ENCODE measurements at places on chromosomes 3 and 15.

GRCh38 chr3:177536873-177537272, 339.6 kb upstream of the TBL1XR1 start:
- DNase-seq, result no peak

- peak; percentile 84 for DNase-seq
Measured at GRCh38 chr15:57031605-57032004, 113.2 kb downstream of the TCF12 start.

DNA sequence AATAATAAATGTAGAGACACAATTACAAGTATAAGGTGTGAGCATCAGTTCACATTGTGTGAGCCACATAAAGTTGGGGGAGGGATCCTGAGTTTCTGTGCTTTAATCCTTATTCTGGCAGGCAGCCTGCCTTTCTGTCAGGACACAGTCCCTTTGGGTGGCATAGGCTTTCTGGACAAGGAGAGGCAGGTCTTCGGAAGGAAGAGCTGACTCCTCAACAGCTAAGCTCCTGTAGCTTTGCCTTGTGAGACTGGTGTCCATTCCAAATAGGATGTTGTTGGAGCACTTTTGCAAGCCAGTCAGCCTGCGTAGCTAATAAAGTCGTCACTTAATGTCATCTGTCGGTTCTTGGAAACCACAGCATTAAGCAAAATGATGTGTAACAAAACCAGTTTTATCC, 151.9 kb upstream of the MCTP2 start:
- DNase-seq, result no peak

GRCh38 chr3:176193032-176193730, 1004.1 kb downstream of the TBL1XR1 start:
- DNase-seq, result no peak

GRCh38 chr3:122091602-122092295, 36.6 kb downstream of the CD86 start:
- peak; percentile 68 for DNase-seq
